Left lung (tissue), 14 donors: ENCODE measurements at places on chromosomes 6 and 20. TPM values are rescaled to one million over a fixed set of nuclear protein-coding genes. Genes with fewer than 3 reads are reported as not detected.

DNA sequence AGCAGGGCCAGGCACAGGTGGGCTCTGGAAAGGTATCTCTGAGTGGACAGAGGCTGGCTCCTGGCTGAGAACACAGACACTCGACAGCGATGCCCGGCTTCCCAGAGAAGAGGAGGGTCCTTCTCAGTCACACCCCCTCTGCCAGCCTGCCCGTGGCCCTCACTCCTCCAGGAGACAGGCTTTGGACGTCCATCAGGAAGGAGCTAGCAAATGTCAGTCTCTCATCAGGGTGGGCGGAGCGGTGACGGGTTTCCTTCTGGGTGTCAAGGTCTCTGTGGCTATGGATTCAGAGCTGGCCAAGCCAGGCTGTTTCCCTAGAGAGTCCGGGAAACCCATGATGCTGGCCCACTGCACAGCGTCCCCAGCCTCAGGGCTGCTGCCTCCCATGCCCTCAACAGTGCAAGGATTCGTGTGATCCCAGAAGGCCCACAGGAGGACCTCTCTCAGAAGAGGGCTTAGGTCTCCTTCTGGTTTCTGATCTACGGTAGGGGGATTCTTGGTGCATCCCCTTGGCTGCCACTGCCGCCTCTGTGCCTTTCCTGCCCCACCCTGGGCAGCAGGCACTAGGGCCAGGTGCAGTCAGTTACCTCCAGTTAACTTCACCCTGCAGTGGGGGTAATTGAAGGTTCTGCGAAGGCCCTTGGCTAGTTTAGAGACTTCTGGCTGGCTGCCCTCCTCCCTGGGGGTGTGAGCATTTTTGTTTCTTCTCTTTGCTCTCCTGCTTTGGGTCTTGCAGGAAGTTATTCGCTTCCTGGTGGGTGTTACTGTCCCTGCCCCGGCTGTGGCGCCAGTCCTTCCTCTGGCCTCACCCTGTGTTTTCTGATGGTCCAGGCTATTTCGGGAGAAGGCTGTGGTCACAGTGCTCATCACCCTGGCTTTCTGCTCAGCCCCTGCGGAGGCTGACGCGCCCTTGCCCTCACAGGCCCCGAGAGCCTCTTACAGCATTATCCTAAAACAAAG lies 80.2 kb downstream of the CDH4 start:
- no peaks in the 10 kb centered on the region for H3K36me3 ChIP-seq
- DNase-seq, result no peak
- no peak overlapping the region for H3K4me3 ChIP-seq
- H3K27ac ChIP-seq, result no peak overlapping the region

The GPR6 gene
- total RNA-seq, result not detected

- H3K27ac ChIP-seq, result no peak overlapping the region
- no peak for DNase-seq
- no peaks in the 10 kb centered on the region for H3K36me3 ChIP-seq
- H3K4me1 ChIP-seq, result no peaks in the 10 kb centered on the region
- no peaks in the 10 kb centered on the region for H3K27me3 ChIP-seq
- H3K4me3 ChIP-seq, result no peak overlapping the region
Observed at GRCh38 chr20:6671829-6672228, 95.7 kb upstream of the BMP2 start.

GRCh38 chr6:36340306-36340617 lies 3.6 kb upstream of the BNIP5 start:
- H3K27ac ChIP-seq, result no peak overlapping the region
- H3K4me3 ChIP-seq, result no peak overlapping the region
- peaks cover 8% of the 10 kb centered on the region for H3K4me1 ChIP-seq
- DNase-seq, result no peak

DNA sequence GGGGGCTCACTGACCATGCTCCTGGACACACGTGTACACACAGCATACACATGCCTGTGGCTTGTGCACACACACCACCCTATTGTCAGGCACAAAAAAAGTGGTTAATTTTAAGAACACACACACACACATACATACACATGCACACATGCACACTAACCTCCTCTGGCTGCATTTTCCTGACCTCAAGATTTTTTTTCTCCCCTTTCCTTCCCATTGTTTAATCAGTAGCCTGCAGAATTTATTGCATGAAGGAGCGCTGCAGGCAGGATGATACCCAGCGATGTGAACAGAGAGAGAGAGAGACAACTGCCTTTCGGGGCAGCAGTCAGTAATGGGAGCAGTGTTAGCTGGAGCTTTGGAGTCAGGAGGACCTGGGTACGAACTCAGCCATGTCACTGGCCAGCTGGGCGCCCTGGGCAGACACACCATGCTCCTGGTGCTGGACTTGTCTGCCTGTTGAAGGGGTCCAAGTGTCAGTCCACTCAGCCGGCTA lies 990 bp upstream of the TRAF3IP2 start:
- no peaks in the 10 kb centered on the region for H3K36me3 ChIP-seq
- no peaks in the 10 kb centered on the region for H3K27me3 ChIP-seq
- no peak for DNase-seq
- H3K27ac ChIP-seq, result peak overlapping the region; percentile 97

- no peaks in the 10 kb centered on the region for H3K27me3 ChIP-seq
- H3K4me1 ChIP-seq, result no peaks in the 10 kb centered on the region
- H3K4me3 ChIP-seq, result no peak overlapping the region
- DNase-seq, result no peak
- H3K27ac ChIP-seq, result no peak overlapping the region
Observed at GRCh38 chr6:170201361-170201760, 89.5 kb downstream of the DLL1 start.

The SCGN gene
- not detected for total RNA-seq

- no peak for DNase-seq
- no peak overlapping the region for H3K27ac ChIP-seq
- no peaks in the 10 kb centered on the region for H3K4me1 ChIP-seq
- H3K36me3 ChIP-seq, result no peaks in the 10 kb centered on the region
- no peaks in the 10 kb centered on the region for H3K27me3 ChIP-seq
Observed at GRCh38 chr6:62039605-62040004, 246.4 kb downstream of the KHDRBS2 start.

- H3K4me3 ChIP-seq, result no peak overlapping the region
- no peak overlapping the region for H3K27ac ChIP-seq
- no peak for DNase-seq
- no peaks in the 10 kb centered on the region for H3K4me1 ChIP-seq
- no peaks in the 10 kb centered on the region for H3K36me3 ChIP-seq
Observed at GRCh38 chr6:153804755-153805330, 234.2 kb upstream of the OPRM1 start.

GRCh38 chr6:43491750-43492661 lies 14.6 kb downstream of the TJAP1 start:
- no peak overlapping the region for H3K4me3 ChIP-seq
- H3K4me1 ChIP-seq, result peaks cover 36% of the 10 kb centered on the region
- H3K36me3 ChIP-seq, result no peaks in the 10 kb centered on the region
- H3K27ac ChIP-seq, result peak overlapping the region; percentile 2

DNA sequence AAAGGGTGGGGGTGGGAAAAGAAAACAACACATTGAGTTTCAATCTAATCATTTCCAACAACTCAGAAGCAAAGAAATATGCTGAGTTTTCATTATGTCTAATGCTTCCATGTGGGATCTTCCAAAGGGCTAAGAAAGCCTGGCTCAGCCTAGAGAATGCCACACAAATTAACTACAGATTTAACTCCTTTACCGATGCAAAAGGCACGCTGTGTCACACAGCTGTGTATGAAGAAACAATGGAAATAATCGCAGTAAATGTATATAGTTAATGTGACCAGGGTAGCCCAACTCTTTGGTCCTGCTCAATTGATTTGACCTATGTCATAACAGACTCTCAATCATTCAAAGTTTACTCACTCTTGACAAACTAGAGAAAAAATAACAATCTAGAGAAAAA lies 17.8 kb downstream of the B4GALT5 start:
- no peaks in the 10 kb centered on the region for H3K36me3 ChIP-seq
- no peaks in the 10 kb centered on the region for H3K27me3 ChIP-seq
- peaks cover 100% of the 10 kb centered on the region for H3K4me1 ChIP-seq
- H3K27ac ChIP-seq, result no peak overlapping the region
- H3K4me3 ChIP-seq, result no peak overlapping the region

- no peaks in the 10 kb centered on the region for H3K4me1 ChIP-seq
- no peaks in the 10 kb centered on the region for H3K36me3 ChIP-seq
- H3K27ac ChIP-seq, result no peak overlapping the region
Observed at GRCh38 chr6:14881398-14881797, 364.5 kb upstream of the JARID2 start.

DNA sequence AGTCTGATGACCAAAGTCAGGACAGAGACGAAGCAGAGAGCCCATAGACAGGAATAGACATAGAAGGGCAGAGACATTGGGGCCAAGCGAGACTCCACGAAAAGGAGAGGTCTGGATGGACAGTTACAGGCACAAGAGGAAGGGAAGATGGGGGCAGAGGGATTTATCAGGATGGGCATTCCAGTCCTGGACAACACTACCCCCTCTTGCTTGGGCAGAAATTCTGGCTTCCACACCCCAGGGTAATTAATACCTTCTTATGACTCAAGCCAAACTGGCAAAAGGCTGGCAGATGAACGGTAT lies 82.2 kb upstream of the MAFB start:
- H3K4me3 ChIP-seq, result no peak overlapping the region
- H3K36me3 ChIP-seq, result no peaks in the 10 kb centered on the region
- peaks cover 32% of the 10 kb centered on the region for H3K4me1 ChIP-seq
- H3K27ac ChIP-seq, result no peak overlapping the region
- H3K27me3 ChIP-seq, result no peaks in the 10 kb centered on the region

The PREX1 gene
- total RNA-seq, result 111 TPM
